ENCODE measurements at places on chromosomes 4 and X.

GRCh38 chrX:10512258-10512657, 108.1 kb downstream of the MID1 start:
- DNase-seq: no peak

DNA sequence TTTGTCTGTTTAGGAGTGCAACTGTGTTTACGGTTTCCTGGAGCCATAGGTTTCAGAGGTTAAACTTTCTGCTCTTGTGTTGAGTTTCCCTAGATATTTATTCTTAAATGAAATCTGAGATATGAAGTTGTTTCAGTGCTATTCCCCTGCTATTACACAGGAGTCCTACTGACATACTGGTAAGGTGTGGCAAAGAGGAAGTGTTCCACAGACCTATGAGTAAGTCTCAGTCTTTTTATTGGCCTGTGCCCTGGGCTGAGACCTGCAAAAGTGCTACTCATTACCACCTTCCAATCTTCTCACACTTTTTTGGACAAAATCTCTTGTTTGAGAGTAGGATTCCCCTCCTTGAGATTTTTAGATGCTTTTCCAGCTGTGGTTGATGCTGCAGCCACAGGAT, 35.6 kb upstream of the MAGEA8 start:
- no peak for DNase-seq

- no peak for DNase-seq
Measured at GRCh38 chr4:158314756-158315487, 104.6 kb downstream of the TMEM144 start.

GRCh38 chr4:110781944-110782343, 159.1 kb upstream of the PITX2 start:
- DNase-seq: no peak

DNA sequence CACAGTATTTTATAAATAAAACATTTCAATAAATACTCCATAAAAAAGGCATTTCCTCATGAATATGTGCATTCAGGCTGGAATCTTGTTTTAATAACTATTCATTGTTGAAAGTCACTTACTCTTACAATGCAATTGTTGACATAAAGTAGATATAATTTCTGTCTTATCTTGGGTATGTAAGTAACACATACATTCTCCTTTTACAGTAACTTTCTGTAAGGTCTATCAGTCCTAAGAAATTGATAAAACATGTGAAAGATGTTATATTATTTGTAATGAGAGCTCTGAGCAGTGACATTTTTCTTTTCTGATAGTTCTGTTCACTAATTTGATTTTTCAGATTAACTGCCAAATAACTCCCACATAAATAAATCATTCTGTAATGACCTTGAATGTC, 1249.2 kb downstream of the STIM2 start:
- DNase-seq: no peak

- DNase-seq: no peak
Measured at GRCh38 chr4:47359891-47360290, 103.6 kb downstream of the COMMD8 start.

- DNase-seq: no peak
Measured at GRCh38 chr4:2971275-2971674, 7.9 kb downstream of the GRK4 start.
